CD4-positive, alpha-beta T cell treated with Interferon gamma for 1 hour (primary cell): ENCODE measurements at places on chromosomes 2 and 18.

- DNase-seq = no peak
Observed at GRCh38 chr2:238102865-238103264, 2.7 kb downstream of the ESPNL start.

DNA sequence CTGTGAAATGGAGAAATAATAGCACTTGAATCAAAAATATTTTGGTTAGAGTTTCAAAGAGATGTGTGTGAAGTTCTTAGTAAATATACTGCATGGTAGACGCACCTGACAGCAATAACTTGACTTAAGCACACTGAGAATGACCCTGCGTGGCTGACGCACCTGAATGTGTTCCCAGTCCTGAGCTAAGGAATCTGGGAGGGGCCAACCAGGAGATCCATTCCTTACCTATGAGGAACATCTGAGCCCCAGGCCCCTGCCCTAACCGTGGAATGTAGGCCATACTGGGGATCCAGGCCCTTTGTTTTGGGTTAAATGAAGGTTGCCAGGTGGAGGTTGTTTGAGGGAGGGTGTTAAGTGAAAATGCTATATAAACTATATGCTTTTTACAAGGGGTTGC lies 284.4 kb downstream of the RBM43 start:
- no peak for DNase-seq

GRCh38 chr2:128024816-128025215 lies 3.0 kb downstream of the SAP130 start:
- DNase-seq = no peak

GRCh38 chr18:13471198-13471845 lies 252.8 kb downstream of the LDLRAD4 start:
- DNase-seq = no peak

DNA sequence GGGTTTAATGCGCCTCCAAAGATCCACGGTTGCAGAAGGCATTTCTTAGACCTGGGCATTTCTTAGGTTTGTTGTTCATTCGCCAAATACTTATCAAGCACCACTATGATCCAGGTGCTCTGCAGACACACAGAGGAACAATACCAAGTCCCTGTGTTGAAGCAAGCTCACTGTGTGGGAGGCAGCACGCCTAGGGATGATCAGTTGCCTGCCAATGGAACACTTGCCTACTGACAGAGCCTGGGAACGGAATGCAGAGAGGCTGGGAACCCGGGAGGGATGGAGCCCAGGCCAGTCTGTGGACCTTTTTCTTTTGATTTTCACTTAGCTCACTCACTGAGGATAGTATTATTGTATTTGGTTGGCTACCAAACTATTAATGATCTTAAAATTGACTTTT lies 1.9 kb upstream of the GRP start:
- DNase-seq = no peak

DNA sequence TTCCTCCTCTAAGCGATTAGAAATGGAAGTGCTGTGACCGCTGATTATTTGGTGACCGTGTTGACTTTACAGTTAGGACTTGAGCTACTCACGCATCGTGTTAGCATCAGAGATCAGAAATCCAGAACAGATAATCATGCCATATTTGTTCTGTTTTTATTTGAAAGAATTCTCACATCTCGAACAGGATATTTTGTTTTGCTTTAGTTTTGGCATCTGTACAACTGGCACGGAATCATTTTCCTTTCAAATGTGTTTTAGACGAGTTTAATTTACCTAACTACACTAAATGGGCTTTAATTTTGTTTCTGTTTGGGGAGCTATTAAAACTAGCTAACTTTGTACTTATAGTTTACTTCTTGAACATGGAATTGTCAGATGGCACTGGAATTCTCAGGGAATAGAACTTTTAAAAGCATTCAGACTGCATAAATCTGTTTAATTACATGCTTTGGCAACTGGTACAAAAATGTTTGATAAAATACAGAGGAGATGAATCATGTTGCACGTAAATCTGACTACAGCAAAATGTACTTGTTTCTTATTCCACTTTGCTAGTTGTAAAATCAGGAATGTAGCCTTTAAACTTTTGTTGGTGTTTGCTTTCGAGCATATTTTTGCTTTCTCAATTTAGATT lies 1.4 kb downstream of the ITPRID2 start:
- no peak for DNase-seq

GRCh38 chr2:31239593-31240177 lies 5.7 kb downstream of the EHD3 start:
- no peak for DNase-seq

GRCh38 chr2:148614014-148614321 lies 30.6 kb upstream of the EPC2 start:
- no peak for DNase-seq

- no peak for DNase-seq
Observed at GRCh38 chr2:215866606-215867005, 146.7 kb downstream of the MREG start.

GRCh38 chr2:239721991-239722759 lies 303.0 kb downstream of the NDUFA10 start:
- DNase-seq = no peak

GRCh38 chr18:51278045-51278649 lies 80.7 kb upstream of the MEX3C start:
- DNase-seq = no peak
